ENCODE measurements at places on chromosomes 5 and 9. TPM values are rescaled to one million over a fixed set of nuclear protein-coding genes. Genes with fewer than 3 reads are reported as not detected.
A peak's percentile ranks its signal among the peaks of the same experiment; 100 is the strongest.

GRCh38 chr5:113227798-113228197, 207.0 kb downstream of the TSSK1B start:
- no peak for DNase-seq

GRCh38 chr9:98415782-98416181, 160.3 kb upstream of the TBC1D2 start:
- no peak for DNase-seq

- DNase-seq = peak; percentile 71
Measured at GRCh38 chr9:126420643-126421564, 94.3 kb downstream of the MVB12B start.

GRCh38 chr5:116068028-116068632, 16.7 kb upstream of the COMMD10 start:
- DNase-seq = peak; percentile 75

- DNase-seq = no peak
Measured at GRCh38 chr5:151730381-151730780, 28.1 kb downstream of the ATOX1 start.

DNA sequence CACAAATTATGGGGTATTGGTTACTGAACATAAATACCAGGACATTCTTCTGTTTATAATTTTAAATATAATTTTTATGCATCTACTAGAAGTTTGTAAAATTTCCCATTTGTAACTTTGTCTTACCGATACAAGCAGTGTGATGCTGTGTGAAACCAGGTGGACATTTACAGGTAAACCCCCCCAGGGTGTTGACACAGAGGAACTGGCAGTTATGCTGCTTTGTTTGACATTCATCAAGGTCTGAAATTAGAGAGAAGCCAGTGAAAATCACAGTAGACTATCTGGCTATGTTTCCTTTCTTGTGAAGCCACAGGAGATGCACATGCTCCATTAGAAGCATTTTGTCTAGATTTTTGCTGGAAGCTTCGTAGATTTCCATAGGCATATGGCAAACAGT, 190.9 kb downstream of the SLC12A2 start:
- DNase-seq = no peak

- DNase-seq = peak; percentile 89
Measured at GRCh38 chr5:9479361-9479760, 66.5 kb downstream of the SEMA5A start.

- DNase-seq = no peak
Measured at GRCh38 chr9:5850724-5851122, 17.8 kb upstream of the ERMP1 start.

GRIN1 gene
- not detected for total RNA-seq

DNA sequence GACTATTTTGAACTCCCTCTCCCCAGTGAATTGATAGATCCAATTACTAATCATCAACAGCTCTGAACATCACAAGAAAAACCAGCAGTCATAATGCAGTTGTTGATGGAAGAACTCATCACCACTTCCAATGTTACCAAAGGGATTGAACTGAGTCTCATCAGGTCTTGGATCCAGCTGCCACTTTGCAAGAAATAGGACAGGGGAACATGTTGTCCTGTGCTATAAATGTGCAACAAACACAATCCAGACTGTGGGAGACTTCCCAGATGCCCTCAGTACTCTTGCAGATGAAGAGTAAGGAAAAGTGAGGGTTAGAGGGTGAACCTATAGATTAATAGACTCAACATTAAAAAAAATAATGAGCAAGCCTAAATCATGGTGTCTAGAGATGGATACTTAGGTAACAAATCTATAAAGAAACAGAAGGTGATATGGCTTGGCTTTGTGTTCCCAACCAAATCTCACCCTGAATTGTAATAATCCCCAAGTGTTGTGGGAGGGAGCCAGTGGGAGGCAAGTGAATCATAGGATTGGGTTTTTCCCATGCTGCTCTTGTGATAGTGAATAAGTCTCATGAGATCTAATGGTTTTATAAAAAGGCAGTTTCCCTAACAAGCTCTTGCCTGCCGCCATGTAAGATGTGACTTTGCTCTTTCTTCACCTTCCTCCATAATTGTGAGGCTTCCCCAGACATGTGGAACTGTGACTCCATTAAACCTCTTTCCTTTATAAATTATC, 63.4 kb upstream of the PAPPA start:
- no peak for DNase-seq
